ENCODE measurements at places on chromosomes 7 and 10. TPM values are rescaled to one million over a fixed set of nuclear protein-coding genes. Genes with fewer than 3 reads are reported as not detected.

The SBDS gene
- total RNA-seq = 210 TPM

The CHAT gene
- not detected for total RNA-seq

The ANKRD1 gene
- total RNA-seq = 2,249 TPM

The GRM3 gene
- not detected for total RNA-seq

The HTR5A gene
- not detected for total RNA-seq

The SHH gene
- total RNA-seq = not detected

DNA sequence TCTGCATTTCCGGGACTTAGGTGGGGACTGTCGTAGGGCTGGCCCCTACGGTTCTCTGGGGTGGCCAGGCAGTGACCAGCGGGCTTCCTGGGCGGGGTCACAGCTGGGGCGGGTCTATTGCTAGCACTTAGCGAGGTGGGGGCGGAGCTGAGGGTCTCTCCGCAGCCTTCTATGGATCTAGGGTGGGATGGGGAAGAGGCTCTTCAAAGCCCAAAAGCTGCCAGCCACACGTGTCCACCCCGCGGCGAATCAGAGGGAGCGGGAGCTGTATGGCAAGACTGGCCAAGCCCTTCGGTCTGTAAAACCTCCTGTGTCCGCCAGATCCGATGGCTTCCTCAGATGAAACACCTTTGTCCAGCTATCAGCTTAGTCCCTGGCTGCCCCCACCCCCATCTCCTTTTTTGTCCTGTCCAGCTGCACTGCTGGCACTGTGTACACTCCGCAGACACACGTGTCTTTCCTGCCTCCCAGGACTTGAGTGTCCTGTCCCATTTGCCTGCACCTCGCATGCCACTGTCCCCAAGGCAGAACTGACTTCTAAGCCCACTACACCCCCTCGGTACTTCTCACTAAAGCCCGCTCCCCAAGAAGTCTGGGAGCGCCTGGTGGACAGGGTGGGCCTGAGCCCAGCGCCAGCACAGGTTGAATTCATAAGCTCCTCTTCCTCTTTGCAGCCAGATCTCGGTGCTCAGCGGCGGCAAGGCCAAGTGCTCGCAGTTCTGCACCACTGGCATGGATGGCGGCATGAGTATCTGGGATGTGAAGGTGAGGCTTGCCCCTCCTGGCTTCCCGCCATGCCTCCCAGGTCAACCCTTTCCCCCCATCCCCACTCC lies 14.8 kb downstream of the PDAP1 start:
- DNase-seq = peak; percentile 82

GRCh38 chr10:107689323-107689722 lies 524.8 kb upstream of the SORCS1 start:
- DNase-seq = no peak

- DNase-seq = no peak
Measured at GRCh38 chr7:143041346-143041745, 10.8 kb upstream of the OR6V1 start.

GRCh38 chr10:11986593-11987216 lies 55.9 kb downstream of the UPF2 start:
- peak; percentile 82 for DNase-seq

- no peak for DNase-seq
Measured at GRCh38 chr7:134407311-134407710, 51.6 kb downstream of the AKR1B1 start.

DNA sequence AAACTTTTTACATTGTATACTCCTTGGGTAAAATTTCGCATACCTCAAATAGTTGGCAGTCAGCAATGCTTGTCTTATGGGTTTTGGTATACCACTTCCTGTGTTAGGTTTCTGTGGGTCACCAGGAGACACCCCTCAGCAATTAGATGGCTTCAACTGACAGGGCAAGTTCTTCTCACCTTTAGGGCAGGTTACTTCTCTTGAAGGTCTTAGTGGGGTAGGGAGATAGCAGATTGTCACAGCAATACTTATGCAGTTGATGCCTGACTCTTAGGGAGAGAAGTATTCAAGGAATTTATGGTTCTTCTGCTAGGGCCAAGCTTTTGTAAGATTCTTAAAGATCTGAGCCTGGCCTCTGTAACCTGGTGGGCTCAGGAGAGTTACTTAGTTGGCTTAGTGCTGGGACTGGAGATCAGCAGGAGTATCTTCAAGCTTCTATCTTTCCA lies 42.9 kb downstream of the MKLN1 start:
- DNase-seq = no peak

GRCh38 chr7:94444813-94445212 lies 50.1 kb downstream of the COL1A2 start:
- DNase-seq = no peak

DNA sequence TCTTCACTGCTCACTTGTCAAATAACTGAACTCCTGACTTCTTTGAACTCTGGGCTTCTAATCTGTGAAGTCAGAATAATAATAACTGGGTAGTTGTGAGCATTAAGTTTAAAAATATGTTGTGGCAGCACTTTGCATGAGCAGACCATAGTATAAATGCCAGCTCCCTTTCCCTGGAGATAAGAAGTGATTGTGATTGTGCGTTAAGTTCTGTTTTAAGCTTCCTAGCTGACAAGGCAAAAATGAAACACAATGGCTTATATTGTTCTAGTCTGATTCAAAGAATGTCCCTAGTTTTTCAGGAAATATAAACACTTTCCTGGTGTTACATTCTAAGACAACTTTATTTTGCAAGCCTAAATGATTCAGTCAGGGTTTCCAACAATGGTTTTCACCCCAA lies 61.8 kb downstream of the PTPRE start:
- no peak for DNase-seq

GRCh38 chr10:91452063-91452462 lies 41.9 kb downstream of the HECTD2 start:
- no peak for DNase-seq

DNA sequence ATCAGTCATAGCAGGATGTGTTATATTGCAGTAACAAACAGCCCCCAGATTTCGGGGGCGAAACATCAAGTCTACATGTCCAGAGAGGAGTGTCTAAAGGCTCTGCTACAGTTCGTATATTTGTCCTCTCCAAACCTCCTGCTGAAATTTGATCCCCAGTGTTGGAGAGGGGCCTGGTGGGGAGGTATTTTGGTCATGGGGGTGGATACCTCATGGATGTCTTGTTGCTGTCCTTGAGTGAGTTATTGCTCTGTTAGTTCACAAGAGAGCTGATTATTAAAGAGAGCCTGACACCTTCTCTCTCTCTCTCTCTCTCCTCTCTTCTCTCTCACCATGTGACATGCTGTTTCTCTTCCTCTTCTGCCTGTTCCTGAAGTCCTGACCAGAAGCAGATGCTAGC lies 343.7 kb downstream of the TCERG1L start:
- DNase-seq = no peak

GRCh38 chr10:15169555-15170401 lies 1.3 kb upstream of the NMT2 start:
- no peak for DNase-seq
